Breast epithelium (tissue), 4 donors: ENCODE measurements at places on chromosomes 11 and 22.

GRCh38 chr22:19909350-19910179 lies 32.0 kb upstream of the COMT start:
- DNase-seq: peak; percentile 75

DNA sequence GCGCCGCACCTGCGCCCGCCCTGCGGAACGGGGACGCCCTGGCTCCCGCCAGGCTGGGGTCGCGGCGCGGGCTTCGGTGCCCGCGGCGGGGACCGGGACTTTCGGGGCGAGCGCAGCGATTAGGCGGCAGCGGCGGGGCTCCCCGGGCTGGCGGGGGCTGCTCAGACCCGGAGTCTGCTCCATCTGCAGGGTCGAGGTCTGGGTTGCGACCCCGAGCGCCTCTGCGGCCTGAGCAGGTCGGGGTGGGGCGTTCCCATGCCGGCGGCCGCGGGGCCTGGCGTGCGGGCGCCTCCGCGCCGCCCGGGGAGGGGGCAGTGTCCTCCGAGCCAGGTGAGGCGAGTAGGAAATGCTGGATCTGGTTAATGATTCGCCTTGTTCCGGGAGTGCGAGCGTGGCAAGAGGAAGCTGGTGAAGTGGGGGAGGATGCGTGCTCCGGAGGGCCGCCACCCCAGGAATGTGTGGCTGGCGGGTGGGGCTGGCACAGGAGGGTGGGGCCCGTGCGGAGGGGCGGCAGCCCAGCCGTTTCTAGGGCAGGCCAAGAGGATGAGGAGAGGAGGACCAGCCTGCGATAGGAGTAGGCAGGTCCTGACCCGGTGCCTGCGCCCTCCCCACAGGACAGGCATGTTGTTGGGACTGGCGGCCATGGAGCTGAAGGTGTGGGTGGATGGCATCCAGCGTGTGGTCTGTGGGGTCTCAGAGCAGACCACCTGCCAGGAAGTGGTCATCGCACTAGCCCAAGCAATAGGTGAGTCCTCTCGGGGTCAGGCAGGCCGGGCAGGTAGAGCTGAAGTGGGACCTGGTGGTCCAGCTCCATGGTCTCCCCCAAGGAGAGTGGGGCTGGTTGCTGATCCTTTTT lies 606 bp downstream of the RASSF7 start:
- DNase-seq: no peak

DNA sequence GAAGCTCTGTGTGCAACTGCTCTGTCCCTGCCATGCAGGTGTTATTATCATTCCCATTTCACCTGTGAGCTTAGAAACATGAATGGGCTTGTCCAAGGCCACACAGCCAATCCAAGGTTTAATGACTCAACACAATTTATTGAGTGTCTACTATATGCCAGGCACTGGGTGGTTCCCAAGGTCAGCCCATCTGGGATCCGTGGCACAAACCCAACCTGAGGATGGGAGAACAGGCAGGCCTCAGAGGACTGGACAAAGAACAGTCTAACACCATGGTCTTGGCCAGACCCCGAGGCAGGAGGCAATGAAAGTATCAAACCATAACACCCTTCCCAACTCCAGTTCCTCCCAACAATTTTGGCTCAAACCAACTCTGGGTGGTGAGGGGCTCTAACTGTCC lies 15.7 kb downstream of the SPATA19 start:
- DNase-seq: no peak

GRCh38 chr11:8810540-8811301 lies 100.3 kb upstream of the AKIP1 start:
- peak; percentile 79 for DNase-seq

DNA sequence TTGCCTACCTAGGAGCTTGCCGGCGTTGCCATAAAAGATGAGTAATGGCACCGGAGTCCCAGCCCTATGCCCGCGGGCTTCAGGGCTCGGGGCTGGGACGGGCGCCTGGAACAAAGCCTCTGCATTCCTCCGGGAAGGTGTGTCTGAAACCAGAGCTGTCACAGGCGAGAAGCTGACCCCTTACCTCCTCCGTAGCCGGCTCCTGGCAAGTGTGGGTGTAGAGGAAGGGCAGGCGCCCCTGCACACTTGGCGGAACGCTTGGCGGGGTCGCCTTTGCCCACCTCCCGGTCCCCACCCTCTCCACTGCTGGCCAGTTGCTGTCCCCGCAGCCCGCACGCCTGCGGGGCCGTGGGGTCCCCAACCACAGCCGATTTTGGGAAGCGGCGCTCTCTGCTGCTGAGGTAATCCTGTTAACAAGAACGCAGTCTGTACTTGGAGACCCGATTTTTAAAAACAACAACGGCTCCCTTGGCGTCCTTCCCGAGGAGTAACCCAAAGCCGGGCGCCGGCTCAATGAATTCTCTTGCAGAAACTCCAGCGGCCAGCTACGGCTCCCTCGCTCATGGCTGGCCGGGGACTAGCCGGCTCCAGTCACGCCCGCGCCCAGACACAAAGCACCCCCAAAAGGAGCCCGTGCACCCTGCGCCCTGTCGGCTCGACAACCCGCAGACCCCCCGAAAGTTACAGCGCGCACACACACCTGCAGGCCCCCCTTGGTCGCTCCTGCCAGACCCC lies 89.2 kb downstream of the PLEKHA7 start:
- peak; percentile 59 for DNase-seq

DNA sequence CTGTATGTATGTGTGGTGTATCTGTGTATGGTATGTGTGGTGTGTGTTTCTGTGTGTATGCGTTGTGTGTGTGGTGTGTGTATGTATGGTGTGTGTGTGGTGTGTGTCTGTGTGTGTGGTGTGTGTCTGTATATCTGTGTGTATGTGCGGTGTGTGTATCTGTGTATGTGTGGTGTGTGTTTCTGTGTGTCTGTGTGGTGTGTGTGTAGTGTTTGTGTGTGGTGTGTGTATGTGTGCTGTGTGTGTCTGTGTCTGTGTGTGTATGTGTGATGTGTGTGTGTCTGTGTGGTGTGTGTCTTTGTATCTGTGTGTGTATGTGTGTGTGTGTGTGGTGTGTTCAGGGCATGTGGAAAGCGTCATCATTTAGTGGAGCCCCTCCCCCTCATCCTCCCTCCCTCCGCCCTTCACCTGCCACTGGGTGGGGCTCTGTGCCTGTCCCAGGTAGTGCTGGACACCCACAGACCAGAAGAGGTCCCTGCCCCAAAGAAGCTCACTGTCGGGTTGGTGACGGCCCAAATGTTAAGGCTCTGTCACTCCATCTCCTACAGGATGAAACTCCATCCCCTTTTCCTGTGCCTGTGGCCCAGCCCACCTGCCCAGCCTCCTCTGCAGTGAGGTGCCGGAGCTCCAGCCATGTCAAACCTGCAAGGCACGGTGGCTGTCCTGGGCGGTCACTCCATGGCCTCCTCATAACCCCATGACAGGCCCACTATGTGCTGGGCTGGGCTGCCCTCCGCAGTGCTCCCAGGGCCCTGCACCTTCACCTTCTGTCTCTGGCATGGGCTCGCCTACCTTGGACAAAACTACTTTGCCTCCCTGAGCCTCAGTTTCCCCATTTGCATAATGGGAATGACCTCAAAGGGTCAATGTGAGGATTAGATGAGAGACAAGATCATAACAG lies 23.4 kb upstream of the SHISAL1 start:
- DNase-seq: no peak

DNA sequence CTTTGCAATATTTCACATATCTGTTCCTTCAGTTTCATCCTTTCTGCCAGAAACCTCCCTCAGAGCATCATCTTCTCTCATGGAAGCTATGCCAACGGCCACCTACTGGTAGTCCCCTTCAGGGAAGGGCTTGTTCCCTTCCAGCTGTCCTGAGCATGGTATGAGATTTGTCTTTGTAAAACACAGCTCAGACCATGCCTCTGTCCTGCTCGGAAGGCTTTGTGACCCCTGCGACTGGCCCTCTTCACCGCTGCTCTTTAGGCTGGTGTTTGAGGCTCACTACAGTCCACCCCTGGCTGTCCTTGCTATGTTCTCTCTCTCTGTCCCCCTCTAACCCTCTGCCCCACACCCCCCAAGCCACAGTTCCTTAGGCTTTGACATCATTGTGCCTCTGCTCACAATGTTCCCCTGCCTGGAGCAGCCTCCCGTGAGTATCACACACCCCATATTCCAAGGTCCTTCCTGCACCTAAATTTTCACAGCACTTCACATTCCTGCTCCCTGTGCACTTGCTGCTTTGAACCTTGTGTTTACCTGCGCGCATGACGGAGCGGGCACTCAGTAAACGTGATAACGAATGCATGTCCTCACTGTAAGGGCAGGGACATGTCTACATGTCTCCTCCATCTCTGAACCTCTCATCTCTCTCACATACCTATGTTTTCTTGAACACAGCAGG lies 24.0 kb upstream of the ACER3 start:
- DNase-seq: no peak

DNA sequence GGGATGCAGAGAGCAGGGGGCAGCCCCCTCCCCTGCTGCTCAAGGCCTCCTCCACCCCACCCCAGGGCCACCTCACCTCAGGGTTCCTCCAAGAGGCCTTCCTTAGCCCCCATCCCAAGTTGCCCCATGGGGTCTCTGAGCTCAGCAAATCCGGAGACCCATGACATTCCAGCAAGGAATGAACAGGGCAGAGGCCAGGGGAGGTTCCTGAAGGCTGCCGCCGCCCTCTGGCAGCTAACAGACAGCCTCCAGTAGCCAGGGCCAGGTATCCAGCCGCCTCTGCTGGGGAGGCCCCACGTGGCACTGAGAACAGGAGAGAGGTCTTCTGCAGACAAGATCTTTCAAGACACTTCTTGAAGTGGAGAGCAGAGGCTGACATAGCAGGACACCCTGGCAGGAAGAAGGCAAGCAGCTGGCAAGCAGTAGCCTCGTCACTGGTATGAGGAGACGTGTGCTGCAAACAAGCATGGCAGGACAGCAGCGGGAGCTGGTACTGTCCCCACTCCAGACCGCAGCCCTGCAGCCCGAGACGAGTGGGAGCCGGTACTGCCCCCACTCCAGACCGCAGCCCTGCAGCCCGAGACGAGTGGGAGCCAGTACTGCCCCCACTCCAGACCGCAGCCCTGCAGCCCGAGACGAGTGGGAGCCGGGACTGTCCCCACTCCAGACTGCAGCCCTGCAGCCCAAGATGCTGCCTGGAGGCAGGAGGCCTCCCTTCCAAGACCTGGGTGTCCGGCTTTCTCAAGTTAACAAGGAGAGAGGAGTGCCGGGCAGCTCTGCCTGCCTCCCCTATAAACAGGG lies 190.6 kb downstream of the IGLL1 start:
- no peak for DNase-seq

DNA sequence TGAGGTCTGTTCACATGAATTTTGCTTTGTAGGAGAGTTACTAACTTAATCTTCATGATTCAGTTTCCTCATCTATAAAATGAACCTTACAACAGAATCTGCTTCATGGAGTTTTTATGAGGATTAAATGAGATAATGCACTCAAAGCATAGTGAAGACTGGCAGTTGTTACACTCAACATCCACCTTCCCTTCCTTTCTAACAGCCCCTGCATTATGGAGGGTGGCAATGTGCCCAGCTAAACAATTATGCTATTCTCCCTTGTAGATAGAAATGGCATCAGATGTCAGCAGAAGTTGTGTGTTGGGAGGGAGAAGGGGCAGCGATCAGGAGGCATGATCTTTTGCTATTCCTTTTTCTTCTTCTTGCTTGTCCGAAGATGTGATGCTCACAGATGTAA lies 6.5 kb downstream of the POU2AF1 start:
- no peak for DNase-seq

- DNase-seq: peak; percentile 86
Observed at GRCh38 chr22:31248138-31248745, 36.1 kb downstream of the LIMK2 start.

DNA sequence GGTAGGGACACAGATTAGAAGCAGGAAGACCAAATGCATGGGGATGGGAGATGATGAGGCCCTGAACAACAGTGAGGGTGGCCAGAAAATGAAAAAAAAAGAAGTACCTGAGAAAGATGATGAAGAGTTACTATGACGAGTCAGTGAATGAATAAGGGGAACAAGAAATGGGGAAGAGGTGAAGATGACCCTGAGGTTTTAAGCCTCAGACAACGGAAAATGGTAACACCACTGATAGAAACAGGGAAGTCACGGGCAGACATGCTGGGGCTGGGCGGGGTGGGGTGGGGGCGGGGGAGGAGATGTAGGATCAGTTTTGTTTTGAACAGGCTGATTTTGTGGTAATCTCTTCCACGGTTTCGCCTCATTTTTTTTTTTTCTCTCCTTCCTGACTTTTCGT lies 205.1 kb upstream of the CADM1 start:
- no peak for DNase-seq

DNA sequence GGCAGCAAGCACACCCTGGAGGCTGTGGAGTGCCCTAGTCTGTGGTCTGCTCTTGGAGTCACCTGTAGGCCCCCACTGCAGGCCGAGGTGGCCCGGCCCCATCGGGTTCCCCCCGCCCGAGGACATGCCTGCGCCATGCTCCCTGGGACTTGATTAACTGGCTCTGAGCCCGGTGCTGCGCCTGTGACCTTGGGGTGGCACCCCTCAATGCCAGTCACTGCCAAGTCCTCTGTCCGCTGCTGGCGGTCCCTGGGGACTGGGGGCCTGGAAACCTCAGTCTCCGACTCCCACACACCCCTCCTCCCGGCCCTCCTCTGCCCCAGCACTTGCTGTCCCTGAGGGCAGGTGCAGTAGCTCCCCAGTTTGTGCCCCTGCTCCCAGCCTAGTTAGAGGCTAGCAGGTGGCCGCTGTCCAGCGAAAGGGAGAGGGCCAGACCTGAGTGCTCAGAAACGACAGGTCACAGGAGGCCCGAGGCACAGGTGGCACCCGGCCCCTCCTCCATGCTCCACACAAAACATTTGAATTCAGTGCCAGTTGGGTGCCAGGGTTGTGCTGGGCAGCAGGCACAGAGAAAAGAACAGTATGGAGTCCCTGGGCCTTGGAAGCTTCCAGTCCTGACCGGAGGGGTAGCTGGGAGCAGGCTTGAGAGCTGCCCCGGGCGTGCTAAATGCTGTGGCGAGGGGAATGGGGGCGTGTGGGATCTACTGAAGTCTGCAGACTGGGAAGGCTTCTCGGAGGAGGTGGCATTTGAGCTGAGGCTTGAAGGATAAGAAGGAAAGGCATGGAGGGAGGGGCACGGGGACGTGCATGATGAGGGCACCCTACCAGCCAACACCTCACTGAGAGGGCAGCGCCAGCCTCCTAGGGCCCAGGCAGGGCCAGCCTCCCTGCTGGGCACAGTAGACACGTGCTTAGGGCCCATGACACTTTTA lies 16.4 kb upstream of the FLRT1 start:
- DNase-seq: no peak

GRCh38 chr11:7115780-7116179 lies 27.0 kb downstream of the RBMXL2 start:
- no peak for DNase-seq

DNA sequence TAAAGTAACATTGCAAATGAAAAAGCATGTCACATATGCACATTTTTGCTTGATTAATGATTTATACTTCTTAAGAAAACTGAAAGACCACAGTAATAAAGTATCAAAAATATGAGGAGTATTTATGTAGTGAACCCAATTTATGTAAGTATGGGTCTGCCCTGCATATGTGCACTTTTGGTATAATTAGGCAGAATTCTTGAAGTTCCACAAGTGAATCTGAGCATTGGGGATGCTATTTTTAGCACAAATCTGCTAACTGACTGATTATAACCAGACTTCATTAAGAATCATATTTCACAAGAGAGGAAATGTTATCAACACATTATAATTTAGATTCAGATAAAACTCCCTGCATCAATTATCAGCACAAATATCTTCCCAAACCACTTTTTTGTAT lies 407.1 kb upstream of the LRRC4C start:
- DNase-seq: no peak

GRCh38 chr11:118643142-118643994 lies 36.0 kb downstream of the PHLDB1 start:
- DNase-seq: no peak
